Activated naive CD4-positive, alpha-beta T cell (primary cell): ENCODE measurements at places on chromosomes 6 and 20.

GRCh38 chr20:54067606-54068174, 2.7 kb downstream of the BCAS1 start:
- DNase-seq, result no peak

DNA sequence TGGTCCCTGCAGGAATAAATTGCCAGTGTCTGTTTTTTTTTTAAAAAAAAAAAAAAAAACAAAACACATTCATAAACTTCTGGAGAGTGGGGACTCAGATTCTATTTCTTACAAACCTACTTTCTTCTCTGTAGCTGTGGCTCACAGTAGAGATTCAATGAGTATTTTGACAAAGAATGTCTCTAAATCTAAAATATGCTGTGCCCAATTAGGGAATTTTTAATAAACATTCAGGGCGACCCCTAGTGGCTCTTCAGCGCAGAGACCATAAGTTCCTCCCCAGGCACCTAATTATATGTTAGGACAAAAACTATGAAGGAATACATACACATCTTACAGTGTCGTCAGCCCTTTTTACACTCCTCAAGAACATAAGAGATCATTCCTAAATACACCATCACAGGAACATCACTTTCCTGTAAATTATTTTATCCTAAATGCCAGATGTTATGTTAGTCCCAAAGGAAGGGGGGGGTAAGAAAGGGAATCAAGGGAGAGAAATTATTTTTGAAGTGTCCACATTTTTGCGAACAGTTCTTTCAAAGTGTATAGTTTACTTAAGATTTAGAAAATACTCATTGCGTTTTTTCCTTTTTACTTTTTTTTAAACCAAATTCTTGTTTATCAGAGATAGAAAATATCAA, 21.8 kb upstream of the NAA20 start:
- no peak for DNase-seq

DNA sequence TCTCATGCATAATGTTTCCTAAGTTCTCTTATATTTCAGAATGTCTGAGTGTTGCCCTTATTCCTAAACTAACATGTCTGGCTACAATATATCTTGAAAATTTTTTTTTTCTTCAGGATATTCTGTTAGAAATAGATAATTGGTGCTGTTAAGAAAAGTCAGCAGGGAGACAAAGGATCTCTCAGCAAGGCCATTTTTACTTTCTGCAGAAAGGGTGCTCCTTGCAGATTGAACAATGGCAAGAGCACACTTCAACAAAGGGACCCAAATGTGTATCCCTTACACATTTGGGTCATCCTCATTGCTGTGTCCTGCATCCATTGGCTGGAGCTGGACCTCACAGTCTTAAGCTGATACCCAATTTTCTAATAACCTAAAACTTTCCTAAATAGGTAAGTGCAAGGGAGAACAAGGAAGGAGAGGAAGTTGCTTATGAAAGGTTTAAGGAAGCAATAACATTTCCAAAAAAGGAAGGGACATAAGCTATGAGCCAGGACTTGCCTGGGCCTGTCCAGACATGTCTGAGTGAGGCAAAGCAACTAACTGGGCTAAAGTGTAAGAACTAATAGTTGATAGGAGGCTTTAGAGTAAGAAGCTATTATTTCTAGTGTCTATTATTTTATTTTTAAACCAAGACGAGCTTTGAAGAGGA, 429.6 kb downstream of the BCKDHB start:
- no peak for DNase-seq

GRCh38 chr20:25622450-25623224, 1.2 kb downstream of the NANP start:
- DNase-seq, result no peak

DNA sequence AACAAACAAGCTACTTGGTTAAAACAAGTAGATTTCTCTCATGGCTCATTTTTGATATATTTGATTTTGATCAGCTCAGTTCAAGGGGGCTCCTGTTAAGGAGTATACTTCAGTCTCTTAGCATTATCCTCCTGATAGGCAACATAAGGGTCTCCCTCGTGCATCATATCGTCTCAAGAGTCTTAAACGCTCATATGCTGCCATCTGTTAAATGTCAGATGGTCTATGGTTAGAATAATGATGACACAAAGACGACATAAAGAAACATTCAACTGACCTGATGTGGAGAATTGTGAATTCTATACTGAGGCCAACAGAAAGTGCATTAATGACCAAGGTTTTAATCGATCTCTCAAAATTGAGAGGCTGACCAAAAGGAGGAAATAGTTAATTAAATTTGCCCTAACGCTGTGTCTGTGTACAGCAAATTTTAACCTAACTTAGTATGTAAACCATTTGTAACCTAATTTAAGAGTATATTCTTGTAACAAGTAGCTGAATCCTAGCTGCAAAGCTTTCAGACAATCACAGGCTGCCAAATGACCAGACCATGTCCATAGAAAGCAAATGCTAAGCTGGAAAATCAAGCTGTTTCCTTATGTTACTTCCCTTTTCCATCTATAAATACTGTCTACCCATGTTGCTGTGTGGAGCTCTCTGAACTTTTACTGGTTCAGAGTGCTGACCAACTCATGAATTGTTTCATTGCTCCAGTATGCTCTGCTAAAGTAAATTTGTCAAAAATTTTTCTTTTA, 1688.5 kb downstream of the GRIK2 start:
- DNase-seq, result no peak

DNA sequence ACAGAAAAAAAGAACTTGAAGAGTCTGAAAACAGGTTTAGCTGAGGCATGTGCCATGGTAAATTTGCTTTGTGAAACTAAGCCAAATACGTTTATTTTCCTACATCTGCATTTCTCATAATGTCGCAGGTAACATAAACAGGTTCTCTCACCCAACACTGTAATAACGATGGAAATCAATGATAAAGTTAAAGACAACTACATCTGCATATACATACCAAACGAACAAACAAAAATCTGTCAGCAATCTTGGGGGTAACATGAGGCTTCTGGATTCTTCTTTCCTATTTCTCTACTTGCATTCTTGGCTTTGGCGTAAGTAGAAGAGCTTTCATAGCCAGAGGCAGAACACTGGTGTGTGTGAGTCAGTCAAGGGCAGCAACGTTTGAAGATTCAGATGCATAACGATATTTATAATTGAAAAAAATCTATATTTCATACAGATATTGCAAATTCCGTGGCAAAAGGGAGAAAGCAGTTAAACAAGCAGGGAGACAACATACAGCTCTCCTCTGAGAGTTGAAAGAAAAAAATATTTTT, 195.1 kb downstream of the EDN1 start:
- no peak for DNase-seq

GRCh38 chr6:31681135-31681671, 336 bp upstream of the LY6G5C start:
- peak; percentile 24 for DNase-seq

GRCh38 chr20:45361793-45362192, 1.2 kb upstream of the SYS1 start:
- DNase-seq, result no peak

DNA sequence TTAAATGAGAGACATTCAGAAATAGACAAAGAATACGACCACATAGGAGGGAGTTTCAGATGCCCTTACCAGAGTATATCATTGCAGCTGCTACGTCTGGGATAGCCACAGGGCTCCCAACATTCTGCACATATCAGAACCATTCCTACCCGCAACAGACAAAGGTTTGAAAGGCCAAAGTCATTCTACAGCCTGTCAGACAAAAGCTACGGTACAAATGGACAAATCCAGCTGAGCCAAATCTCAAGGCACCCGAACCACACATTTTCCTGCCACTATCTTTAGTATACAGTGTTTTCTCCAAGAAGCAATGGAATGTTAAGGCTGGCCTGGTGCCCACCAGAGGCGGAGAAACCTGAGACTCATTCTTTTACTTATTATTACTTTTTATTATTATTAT, 30.5 kb upstream of the LYRM2 start:
- DNase-seq, result no peak
